ENCODE measurements at places on chromosomes 3 and 15.

- no peak for DNase-seq
Measured at GRCh38 chr3:123712077-123712860, 127.4 kb upstream of the HACD2 start.

DNA sequence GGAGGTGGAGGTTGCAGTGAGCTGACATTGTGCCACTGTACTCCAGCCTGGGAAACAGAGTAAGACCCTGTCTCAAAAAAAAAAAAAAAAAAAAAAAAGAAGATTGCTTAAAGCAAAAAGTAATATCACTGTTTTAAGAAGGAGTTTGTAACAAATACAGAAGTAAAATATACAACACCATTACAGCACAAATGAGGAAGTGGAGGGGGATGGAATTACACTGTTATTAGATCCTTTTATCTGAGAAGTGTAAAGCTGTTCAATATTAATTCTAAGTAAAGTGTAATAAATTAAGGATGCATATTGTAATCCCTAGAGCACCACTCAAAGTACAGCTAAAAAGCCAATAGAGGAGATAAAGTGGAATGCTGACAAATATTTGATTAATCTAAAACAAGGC is 47.0 kb upstream of the SNRPA1 start:
- no peak for DNase-seq

GRCh38 chr15:64151727-64152506 is at the start of gene SNX22:
Gene SNX22, plus strand, starts transcription at chr15:64151731. Its CDS starts 45 bp downstream, at chr15:64151776.
- DNase-seq: no peak

DNA sequence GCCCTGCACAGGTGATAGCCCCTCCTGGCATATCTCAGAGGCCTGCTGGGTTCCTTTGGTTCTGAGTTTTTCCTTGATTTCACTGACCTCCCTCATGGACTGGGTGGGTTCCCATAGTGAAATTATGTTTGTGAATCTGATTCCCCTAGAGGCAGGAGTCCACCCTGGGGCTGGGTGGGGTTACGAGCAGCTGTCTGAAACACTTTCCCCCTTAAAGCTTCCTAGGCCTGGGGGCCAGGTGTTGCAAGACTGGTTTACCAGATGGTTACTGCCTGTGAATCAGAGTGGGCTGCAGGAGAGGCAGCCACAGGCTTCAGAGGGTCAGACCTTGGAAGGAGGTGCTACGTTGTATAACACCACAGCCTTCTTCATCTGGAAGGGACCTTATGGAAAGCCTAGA is 34.3 kb downstream of the IL20RB start:
- no peak for DNase-seq

DNA sequence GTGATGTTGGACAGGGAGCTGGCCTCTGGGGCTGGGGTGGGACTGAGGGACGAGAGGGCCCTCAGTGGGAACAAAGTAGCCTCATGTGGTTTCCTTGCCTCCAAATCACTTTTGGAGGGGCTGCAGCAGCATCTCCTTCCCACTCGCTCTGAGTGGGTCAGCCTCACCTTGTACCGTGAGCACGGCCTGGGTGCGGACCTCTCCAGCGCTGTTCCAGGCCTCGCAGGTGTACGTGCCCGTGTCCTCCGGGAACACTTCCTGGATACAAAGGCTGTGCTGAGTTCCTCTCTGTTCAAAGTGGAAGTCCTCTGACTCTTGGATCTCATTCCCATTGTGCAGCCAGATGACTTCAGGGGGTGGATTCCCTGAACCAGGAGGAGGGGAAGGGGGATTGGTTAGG is 123.7 kb upstream of the HACD2 start:
- no peak for DNase-seq

GRCh38 chr3:45951946-45952345 is 8.7 kb downstream of the CXCR6 start:
- DNase-seq: no peak

GRCh38 chr3:161372321-161373260 is 1.3 kb upstream of the SPTSSB start:
- DNase-seq: no peak

DNA sequence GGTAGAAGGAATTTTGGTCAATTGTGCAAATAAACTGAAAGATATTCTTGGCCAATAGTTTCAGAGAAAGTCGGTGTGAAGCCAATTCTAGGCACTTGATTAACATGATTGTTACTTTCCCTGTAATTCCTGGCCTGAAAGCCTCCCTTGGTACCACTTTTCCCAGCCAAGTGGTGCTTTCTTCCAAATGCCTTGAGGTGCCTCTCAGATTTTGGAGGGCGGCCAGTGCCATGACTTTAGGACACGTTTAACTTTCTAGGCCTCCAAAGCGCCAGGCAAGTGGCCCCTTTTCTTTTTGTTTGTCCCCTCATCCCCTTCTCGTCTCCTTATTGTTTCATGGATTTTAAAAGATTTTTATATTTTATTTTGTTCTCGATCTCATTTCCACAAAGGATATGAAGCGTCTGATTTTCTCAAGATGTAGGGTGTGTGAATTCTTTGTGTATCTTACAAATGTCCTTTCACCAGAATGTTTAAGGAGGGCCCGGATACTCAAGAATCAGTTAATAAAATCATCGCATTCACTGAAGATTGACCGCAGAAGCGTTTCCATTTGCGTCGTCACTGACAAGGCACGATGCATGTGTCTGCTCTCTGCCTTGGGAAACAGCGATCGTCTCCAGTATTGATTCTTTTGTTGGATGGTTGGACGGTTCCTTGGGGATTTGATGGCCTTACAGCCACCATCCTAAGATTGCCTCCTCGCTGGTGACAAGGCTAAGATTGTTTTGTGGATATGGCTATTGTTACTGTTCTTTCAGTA is 87.8 kb downstream of the ASB7 start:
- no peak for DNase-seq

GRCh38 chr3:186807231-186807630 is 949 bp upstream of the RFC4 start:
- no peak for DNase-seq

- DNase-seq: peak; percentile 81
Measured at GRCh38 chr3:52536369-52537164, at the start of gene UQCC5. Gene UQCC5, plus strand, starts transcription at chr3:52536605. Its CDS starts 151 bp downstream, at chr3:52536756.

DNA sequence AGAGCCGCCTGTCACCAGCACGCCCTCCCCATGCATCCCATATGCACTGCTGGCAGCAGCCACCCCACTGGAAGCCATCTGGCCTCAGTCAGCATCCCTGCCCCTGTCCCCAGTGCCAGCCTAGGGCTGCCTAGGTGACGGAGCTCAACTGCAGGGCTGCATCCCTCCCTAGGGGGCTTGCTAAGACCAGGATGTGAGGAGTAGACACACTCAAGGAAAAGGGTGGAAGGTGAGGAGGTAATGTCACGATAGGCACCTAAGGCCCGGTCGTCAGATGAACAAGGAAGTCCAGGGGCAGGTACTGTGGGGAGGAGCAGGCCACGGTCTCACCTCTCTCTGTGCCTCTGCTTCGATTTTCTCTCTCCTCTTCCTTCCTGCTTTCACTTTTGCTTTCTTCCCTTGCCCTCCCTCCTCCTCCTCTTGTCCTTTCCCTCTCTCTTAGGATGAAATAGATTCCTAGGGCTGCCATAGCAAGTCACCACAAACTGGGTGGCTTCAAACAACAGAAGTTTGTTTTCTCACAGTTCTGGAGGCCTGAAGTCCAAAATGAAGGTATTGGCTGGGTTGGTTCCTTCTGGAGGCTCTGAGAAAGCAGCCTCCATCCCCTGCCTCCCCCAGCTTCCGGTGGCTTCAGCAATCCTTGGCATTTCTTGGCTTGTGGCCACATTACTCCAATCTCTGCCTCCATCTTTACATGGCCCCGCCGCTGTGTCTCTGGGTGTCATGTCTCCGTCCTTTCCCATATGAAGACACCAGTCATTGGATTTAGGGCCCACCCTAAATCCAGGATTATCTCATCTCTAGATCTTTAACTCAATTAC is 298.3 kb downstream of the SHQ1 start:
- DNase-seq: no peak

- no peak for DNase-seq
Measured at GRCh38 chr3:98977520-98977919, 76.0 kb upstream of the DCBLD2 start.

DNA sequence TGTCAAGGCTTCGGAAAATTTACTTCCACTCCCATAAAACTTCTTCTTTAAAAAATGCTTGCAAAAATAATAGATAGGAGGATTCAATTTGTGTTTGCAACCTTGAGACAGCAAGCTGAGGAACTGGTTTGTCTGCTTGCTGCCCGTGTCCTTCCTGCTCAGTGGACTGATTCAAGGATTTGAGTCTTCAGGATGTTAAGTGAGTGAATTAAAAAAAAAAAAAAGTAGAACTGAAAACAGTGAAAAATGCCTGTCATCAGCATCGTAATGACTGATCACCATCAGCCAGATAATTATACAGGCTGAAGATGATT is 453.7 kb downstream of the FGF12 start:
- no peak for DNase-seq

- no peak for DNase-seq
Measured at GRCh38 chr15:31261266-31262142, 65.1 kb upstream of the KLF13 start.
